ENCODE measurements at places on chromosomes 6 and 20. TPM values are rescaled to one million over a fixed set of nuclear protein-coding genes. Genes with fewer than 3 reads are reported as not detected.

GRCh38 chr6:34332251-34333198 lies 59.9 kb downstream of the NUDT3 start:
- no peak for DNase-seq

DNA sequence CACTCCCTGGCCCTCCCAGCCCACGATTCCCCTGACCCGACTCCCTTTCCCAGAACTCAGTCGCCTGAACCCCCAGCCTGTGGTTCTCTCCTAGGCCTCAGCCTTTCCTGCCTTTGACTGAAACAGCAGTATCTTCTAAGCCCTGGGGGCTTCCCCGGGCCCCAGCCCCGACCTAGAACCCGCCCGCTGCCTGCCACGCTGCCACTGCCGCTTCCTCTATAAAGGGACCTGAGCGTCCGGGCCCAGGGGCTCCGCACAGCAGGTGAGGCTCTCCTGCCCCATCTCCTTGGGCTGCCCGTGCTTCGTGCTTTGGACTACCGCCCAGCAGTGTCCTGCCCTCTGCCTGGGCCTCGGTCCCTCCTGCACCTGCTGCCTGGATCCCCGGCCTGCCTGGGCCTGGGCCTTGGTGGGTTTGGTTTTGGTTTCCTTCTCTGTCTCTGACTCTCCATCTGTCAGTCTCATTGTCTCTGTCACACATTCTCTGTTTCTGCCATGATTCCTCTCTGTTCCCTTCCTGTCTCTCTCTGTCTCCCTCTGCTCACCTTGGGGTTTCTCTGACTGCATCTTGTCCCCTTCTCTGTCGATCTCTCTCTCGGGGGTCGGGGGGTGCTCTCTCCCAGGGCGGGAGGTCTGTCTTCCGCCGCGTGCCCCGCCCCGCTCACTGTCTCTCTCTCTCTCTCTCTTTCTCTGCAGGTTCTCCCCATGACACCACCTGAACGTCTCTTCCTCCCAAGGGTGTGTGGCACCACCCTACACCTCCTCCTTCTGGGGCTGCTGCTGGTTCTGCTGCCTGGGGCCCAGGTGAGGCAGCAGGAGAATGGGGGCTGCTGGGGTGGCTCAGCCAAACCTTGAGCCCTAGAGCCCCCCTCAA lies at the start of gene LTA:
Gene LTA (plus strand): TSS at position 249 of the 871 bp plus-strand sequence. CDS start 454 bp downstream, at position 703.
- no peak for DNase-seq

DNA sequence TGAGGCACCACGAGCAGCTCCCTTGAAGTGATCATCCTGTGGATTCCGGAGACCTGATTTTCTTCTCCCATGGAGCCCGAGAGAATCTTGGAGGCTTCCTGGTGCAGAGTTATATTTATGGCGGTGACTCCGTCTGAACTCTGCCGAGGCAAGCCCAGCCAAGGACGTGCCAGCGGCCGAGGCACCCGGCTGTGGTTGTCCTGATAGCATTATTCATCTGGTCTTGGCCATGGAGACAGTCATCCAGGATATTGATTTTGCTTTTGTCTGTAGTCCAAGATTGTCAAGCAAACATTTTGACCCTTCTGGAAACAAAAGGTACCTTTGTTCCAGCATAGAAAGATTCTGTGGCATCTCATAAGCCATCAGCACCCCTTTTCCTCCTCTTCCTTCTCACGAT lies 163.3 kb downstream of the SCML4 start:
- DNase-seq = no peak

ZNF391 gene
- 5.9 TPM for total RNA-seq

GRCh38 chr6:36729161-36729524 lies 31.5 kb downstream of the RAB44 start:
- DNase-seq = no peak

GRCh38 chr6:25220857-25221256 lies 58.3 kb upstream of the CARMIL1 start:
- no peak for DNase-seq

DNA sequence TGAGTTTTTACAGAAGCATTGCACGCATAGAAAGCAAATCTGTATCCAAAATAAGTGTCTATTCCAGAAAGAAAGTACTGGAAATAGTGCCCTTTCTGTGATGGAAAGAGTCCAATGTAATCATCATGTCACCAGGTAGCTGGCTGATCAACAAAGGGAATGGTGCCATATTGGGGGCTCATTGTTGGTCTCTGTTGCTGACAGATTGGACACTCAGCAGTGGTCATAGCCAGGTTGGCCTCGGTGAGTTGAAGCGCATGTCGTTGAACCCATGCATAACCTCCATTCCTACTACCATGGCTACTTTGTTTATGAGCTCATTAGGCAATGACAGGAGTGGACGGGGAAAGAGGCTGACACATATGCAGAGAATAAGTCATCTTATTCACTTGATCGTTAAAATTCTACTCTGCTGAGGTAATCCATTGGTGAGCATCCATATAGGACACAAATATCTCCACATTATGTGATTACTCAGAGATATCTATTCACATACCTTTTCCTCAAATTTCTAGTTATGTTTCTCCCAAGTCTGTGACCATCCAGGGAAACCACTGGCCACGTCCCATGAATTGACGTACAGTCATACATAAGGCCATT lies 560.5 kb downstream of the HAO1 start:
- no peak for DNase-seq

DNA sequence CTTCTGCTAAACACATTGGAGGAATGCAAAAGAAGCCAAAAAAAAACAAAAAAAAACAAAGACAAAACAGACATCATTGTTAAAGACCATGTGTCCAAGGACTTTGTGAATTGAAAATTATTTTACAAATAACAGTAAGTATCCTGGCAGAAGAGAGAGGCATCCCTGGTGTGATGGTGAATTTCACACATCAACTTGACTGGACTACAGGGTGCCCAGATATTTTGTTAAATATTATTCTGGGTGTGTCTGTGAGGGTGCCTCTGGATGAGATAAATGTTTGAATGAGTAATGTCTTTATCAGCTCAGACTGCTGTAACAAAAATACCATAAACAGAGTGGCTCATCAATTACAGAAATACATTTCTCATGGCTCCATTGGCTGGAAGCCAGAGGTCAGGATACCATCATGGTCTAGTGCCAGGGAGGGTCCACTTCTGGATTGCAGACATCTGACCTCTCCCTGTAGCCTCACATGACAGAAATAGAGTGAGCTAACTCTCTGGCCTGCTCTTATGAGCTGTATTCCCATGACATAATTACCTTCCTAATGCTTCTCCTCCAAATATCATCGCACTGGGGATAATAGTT lies 12.2 kb upstream of the C6orf118 start:
- DNase-seq = no peak

SLC22A7 gene
- total RNA-seq = not detected

DNA sequence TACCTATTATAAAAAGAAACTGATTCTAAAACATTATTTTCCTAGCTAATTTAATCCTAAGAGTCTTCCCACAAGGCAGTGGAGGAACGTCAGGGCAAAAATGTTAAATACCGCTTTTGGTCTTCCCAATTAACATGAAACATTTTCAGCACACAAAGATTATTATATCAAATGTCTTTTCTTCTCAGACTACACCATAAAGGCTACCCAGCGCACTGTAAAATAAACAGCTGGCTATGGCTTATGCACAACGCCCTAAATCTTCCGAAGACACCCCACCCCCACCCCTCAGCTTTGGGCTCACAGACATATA lies 1.0 kb downstream of the NUDT3 start:
- no peak for DNase-seq

MTO1 gene
- total RNA-seq = 32.6 TPM

GRCh38 chr6:1379017-1379787 lies 10.2 kb upstream of the FOXF2 start:
- no peak for DNase-seq

GRCh38 chr6:57123111-57123510 lies 33.1 kb downstream of the ZNF451 start:
- DNase-seq = no peak

DNA sequence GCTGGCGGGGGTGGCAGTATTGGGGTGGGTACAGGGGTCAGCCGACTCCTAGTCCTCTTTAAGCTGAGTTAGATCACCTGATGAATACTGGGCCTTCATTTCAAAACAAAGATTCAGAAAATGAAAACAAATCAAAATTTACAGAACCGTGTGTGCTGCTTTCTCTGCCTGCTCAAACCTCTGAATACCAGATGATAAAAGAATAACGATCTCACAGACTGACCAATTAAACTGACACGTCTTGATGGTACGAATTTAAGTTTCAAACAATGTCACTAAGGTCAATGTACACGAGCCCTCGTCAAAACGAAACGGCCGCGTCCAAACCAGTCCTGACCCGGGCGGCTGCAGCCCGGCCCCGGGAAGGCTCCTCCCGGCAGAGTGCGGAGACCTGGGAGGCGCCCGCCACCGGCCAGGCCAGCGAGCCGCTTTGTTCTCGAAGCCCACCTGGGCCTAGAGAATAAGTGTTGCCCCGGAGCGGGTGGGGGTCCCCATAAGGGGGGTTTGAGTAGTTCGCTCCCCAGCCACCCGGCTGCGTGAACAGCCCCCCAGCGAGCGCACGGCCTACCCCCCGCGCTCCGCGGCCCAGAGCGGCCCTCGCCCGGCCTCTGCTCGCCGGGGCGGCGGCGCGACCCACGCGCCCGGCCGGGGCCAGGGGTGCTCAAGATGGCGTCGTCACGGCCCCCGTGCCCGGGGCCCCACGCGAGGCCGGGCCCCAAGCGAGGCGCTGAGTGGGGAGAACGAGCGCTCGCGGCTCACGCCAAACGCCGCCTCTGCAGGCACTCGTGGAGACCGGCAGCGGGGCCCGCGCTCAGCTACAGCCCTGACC lies 728 bp downstream of the PSMA7 start:
- no peak for DNase-seq

DNA sequence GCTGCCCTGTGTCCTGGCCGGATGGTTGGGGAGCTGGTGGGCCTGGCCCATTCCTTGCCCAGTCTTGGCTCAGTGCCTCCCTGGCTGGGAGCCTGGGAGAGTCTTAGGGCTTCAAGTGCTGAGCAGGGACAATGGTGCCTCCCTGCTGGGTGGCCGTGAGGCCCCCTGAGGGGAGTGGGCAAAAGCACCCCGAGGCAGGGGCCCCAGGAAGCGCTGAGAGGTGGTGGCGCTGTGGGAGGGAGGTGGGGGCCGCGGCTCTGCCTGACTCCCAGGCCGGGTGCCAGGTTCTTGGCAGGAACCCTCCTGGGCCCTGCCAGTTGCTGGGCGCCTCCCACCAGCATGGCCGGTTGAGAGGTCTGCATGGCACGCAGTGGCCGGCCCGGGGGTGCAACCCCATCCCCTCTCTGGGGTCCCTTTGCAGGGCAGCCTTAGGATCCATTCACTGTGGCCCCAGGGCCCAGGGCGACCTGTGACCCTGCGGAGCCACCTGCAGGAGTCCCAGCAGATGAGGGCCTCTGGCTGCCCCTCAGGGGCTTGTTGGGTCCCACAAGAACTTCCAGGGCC lies 9.2 kb upstream of the RPS21 start:
- DNase-seq = no peak

DNA sequence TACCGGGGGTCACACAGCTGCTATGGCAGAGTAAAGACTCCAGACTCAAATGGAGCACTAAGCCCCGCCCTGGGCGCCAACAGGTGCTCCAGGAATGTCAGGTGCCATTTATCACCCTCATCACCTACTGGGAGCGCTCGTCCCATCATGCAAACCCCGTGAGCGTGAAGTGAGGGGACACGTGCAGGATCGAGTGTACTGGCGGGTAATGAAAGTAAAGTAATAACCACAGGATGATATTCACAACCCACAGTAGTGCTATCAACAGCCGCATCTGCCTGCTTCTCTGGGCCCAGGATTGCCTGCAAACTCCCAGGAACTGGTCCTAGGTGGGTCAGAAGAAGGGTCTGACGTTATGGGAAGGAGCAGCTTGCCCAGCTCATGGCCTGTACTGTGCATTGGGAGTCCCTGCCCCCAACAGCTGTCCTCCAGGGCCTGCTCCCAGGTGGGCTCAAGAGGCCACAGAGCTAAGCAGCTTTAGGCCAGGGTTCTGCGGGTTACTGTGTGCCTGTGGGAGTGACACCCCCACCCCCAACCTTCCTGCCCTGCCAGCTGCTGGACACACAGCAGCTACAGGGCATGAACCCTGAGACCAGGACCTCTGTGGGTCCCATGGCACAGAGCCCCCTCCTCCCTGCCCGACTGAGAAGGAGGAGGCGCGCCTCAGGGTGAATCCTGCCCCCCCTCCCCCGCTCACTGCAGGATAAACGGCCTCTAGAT lies 120.5 kb upstream of the SULF2 start:
- no peak for DNase-seq

- DNase-seq = no peak
Observed at GRCh38 chr6:50608421-50608820, 104.9 kb upstream of the TFAP2D start.

C4A gene
- total RNA-seq = 48.8 TPM

- no peak for DNase-seq
Observed at GRCh38 chr20:4574356-4574690, 147.4 kb upstream of the PRND start.

STX11 gene
- total RNA-seq = 6.2 TPM

Measured in uterus (tissue), 4 donors.